Activated CD4-positive, alpha-beta T cell treated with anti-CD3 and anti-CD28 coated beads, Interleukin-2, amount 50 U/mL, for 4 hours (primary cell): ENCODE measurements at places on chromosomes 5 and 9.
A peak's percentile ranks its signal among the peaks of the same experiment; 100 is the strongest.

DNA sequence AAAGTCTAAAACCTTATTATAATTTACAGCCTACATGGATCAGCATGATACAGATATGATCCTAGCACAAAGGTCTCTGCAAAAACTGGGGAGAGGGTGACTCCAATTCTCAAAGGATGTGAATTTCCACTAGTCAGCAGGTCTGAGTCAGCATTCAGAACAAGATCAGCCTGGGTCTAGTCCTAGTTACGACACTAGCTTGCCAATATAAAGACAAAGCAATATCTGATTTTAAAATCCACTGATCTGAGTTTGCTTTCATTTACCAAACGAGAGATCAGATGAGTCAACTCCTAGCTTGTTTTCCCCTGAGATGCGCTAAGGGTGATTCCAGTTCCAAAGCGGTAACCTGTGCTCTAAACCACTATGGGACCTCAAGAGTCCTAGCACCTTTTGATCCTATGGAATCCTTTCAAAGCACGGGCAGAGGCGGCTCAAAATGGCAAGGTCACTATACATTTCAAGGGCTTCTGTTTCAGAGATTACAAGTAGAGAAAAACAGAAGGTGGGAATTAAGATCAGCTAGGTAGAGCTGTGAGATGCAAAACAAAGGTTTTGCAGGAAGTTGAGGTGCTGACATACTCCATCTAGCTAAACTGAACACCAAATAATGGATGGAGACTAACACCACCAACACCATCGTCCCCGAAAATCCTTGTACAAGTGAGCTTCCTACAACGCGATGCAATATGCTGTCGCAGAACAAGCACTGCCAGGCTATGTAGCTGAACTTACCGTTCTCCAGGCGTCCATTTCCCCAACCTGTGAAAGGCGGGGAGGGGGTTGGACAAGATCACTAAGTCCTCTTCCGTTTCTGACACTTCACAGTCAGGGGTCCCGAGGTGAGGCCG is 906 bp downstream of the SLC25A51 start:
- DNase-seq, result no peak

DNA sequence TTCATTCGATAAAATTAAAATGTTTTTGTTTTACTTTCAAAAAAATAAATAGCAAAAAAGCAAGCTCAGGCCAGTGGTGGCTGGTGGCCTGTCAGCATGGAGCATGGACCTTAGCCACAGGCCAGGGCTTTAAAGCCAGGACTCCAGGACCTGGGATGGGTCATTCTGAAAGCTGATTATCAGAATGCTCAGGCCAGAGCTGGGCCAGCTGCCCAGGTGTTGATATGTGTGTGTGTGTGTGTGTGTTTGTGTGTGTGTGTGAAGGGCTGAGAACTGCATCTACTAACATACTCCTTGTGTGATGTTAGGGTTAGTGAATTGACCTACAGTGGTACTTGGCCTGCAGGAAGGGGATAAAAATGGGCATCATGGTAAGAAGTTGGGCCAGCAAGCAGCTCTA is 21.5 kb downstream of the PALM2AKAP2 start:
- DNase-seq, result no peak

- no peak for DNase-seq
These were observed 60.0 kb downstream of the POU5F2 start for GRCh38 chr5:93681432-93681831.

GRCh38 chr5:61837788-61838187 is 468.2 kb upstream of the KIF2A start:
- no peak for DNase-seq

DNA sequence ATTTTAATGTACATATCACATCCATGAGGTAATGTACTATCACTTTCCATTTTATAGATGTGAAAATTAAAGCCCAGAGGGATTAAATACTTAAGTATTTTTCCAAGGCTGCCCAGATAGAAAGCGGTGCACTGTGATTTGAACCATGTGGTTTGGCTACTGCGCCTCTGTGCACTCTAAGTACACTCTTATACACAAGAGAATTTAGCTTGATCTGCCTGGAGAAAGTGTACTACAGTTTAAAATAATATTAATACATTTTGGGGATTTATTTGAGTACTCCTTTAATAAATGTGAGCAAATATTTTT is 360.4 kb upstream of the ACTBL2 start:
- DNase-seq, result no peak

DNA sequence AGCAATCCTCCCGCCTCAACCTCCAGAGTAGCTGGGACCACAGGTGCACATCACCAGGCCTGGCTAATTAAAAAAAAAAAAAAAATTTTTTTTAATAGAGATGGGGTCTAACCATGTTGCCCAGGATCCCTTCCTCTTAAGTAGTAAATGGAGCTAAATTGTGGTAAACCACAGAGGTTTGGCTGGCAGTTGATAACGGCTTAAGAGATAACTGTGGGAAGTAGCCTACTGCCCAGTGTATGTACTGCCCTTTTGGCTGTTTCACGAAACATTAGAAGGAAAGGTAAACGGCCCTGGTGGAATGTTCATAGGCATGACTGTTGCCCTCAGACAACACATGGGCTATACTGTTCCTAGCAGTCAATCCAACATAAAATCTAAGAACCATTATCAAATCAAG is 44.4 kb downstream of the HMGCR start:
- DNase-seq, result no peak

DNA sequence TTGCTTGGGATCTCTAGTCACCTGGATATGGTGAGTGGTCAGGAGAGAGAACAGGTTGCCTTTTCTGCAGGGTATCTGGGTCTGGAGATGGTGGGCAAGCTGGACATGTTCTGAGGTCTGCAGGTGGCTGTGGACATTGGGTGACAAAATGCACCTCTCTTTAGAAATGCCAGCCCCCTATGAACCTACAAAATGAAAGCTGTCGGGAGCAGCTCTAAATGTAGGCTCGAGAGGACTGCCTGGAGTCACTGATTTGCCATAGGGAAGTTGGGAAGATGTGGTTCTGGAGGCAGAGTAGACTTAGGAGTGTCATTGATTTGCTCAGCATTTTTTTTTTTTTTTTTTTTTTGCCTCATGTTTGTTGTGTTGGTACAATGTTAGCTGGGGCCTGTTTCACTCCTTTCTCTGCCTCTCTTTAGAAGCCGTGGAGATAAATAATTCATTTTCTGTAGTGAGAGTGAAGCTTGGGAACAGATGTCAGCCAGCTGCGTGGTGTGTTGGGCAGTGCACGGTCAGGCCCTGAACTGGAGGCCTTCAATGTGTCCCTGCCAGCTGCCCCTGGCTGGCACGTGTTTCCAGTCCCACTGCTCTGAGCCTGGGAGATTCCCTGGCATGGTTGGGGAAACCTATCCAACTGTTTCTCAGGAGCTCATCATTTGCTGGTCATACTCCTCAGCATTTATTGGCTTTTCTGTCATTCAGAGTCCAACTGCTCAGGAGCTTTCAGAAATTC is 5.4 kb downstream of the RGS3 start:
- no peak for DNase-seq

DNA sequence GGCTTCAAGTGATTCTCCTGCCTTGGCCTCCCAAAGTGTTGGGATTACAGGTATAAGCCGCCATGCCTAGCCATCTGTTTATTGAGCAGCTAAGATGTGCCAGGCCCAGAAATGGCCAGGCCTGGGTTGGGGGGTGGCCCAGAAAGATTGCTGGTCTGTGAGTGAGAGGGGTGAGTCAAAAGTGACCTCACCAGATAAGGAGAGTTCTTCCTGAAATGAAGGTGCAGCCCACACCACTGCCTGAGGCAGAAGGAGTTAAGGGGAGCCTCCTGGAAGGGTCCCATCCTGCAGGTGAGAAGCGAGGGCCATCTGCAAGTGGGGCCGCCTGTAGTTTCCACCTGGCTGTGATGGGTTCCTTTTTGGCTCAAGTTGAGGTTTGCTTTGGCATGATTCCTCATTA is 96.9 kb upstream of the KLF4 start:
- DNase-seq, result no peak

DNA sequence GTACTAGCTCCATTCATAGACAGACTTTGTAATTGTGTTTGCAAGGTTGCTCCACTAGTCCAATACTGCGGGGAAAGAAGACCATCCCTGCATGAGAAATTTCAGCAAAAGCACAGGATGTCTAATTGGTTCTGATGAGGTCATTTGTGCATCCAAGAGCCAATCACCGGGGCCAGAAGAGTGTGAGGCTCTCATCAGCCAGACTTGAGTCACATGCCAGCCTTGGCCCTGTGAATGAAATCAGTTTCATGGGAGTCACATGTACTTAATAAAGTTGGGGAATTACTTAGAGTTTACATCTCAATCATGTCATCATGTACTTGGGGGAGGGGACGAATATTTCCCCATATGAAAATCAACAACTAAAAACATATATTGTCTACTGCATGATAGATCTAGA is 1236.0 kb downstream of the MAT2B start:
- DNase-seq, result no peak

DNA sequence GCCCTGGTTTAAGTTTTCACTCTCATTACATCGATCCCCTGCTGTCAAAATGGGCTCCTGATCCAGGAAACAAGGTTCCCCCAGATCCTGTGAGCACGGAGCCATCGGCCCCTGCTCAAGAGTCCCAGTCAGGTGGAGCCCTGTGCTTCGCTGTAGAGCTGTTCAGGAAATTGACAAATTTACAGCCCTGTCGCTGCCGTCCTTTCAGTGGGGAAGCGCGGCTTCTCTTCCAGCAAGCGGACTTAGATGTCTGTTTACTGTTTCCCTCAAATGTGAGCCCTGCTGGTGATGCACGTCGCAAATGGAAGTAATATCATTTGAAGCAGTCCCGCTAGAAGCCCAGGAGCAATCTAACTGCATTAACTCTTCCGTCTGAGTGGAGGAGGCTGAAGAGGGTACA is 760.9 kb upstream of the WWC1 start:
- no peak for DNase-seq

DNA sequence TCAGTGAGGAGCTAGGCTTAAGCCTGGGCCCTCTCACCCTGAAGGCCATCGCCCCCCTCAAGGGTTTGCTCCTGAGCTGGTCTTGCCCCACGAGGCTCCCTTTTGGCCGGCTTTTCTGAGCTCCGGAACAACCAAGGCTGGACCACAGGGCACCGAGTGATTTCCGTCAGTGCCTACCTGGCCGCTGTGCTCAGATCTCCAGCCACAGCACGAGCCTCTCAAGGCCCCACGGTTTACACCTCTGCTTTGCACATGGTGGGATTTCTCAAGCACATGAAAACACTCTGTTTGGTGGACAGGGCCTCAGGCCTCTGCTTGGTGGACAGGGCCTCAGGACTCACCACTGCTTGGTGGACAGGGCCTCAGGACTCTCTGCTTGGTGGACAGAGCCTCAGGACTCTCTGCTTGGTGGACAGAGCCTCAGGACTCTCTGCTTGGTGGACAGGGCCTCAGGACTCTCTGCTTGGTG is 15.8 kb downstream of the CLPTM1L start:
- no peak for DNase-seq

DNA sequence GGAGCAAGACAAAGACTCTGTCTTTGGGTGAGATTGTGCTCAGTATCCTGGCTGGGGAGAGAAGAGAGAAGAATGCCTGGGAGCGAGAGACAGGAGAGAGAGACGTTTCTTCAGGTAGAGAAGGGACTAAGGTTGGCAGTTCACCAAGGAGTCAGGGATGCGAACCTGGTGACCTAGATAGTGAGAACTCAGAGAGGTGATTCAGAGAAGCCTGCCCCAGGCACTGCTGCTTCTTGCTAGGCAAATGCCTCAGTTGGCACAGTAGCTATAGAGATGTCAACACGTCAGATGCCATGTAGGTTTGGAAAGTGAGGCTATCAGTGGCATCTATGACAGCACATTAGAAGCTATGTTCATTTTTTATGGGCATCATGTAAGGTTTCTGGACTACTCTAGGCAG is 231.6 kb upstream of the VLDLR start:
- DNase-seq, result no peak

- DNase-seq, result no peak
These were observed 216.9 kb downstream of the SPOCK1 start for GRCh38 chr5:137282216-137282615.

DNA sequence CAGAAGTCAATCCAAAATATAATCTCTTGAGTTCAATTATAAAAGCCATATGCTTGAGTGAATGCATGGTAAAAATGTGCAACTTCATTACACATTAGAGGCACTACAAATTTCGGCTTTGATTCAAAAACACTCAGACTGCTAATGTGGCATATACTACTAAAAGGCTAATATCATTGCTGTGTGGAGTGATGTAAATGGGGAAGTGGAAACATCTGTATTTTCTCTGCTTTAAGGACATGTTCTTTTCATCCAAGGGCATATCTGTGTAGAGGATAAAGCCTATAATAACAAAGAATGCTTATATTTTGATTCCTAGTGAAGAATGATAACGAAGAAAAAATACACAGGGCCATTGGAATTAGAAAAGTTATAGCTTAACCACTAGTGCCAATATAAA is 643.9 kb upstream of the ZNF608 start:
- no peak for DNase-seq

- no peak for DNase-seq
These were observed 38.9 kb downstream of the SLC35D2 start for GRCh38 chr9:96344458-96345180.

DNA sequence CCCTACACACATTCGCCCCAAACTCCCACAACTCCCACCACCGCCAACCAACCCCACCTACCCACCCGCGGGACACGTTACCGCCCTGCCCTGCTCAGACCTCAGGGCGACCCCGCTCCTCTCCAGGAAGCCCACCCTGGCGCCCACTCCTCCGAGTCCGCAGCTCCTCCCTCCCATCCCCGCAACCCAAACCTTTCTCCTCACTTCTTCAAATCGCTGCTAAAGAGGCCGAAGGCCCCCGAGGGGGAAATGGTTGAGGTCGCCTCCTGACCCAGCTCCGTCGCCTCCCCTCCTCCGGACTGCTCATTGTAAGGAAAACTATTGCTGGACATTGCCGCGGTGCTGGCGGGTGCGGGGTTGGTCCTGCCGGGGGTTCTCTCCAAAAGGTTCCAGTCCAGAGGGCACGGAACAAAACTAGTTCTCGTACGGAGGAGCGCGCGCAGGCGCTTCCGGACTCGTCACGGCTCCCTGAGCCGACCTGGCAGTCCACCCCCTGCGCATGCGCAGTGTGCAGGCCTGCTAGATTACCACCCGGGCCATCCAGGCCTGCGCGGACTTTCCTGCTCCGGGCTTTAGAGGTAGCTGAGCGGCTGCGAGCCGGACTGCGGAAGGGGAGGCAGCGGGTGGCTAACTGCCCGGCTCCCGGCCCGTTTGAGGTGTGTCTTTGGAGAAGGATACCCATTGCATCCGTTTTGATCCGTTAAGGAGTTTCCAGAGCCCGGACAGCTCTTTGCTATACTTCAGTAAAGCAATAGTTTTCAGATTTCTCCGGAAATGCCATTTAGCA is at the start of gene AP3B1:
Gene AP3B1 (minus strand): TSS at position 451 of the 787 bp plus-strand sequence. CDS start 119 bp downstream, at position 332.
- peak; percentile 97 for DNase-seq
